ENCODE measurements at places on chromosomes 2 and 18.

DNA sequence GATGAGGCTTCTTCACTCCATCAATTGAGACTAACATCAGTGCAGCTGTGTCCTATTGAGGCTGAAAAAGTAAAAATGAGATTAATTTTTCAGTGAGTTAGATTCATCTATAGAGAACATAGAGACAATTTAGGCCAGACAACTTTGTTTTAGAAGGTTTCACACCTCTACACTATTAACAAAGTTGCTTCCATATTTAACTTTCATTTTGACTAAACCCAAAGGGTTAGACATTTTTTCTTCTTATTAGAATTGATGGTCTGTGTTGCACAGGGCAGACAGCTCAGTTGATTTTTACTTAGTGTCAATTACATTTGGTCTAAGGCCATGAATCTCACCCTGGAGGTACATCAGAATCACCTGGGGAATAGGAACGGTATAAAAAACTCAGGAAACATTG is 130.2 kb upstream of the NXPH2 start:
- no peak for DNase-seq

DNA sequence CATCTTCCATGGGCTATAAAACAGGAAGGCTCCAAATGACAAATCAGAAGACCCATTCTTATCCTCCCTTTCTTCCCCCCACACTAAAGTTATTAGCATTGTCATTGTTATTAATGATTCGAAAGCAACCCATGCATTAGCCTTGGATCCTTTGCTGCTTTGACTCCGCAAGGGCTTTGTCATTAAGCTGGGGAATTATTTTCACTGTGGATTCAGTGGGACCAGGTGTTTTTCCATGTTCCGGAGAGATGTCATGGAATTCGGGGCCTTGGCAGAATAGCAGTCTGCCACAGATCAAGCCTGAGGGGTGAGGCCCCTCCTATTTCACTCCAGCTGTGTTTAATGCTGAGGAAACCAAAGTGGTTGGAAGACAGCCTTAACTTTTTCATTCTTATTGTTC is 357.1 kb downstream of the EN1 start:
- no peak for DNase-seq

DNA sequence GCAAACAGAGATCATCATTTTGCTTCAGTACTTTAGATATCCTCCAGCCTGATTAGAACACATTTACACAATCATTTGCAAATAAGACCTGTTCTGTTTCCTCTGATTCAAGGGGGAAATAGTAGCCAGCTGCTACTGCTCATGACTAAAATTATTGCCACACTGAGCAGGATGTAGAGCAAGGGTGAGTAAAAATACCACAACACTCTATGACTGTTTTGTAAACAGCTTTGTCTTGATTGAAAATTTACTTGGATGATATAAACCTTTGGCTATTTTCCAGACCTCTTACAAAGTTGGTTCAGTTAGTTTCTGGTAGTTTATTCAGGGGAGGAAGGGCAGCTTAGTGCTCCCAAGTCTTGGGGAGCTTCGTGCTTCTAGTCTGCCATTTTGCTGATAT is 286.4 kb upstream of the CNTNAP5 start:
- no peak for DNase-seq

- no peak for DNase-seq
These were observed 67.4 kb downstream of the MEP1B start for GRCh38 chr18:32257084-32257785.
